Stimulated activated CD8-positive, alpha-beta memory T cell treated with anti-CD3 and anti-CD28 coated beads, Interleukin-7, amount 100 ng/mL, for 24 hours (primary cell): ENCODE measurements at places on chromosomes 1 and 21.
A peak's percentile ranks its signal among the peaks of the same experiment; 100 is the strongest.

GRCh38 chr1:57752843-57753242 is 329.0 kb upstream of the DAB1 start:
- DNase-seq, result no peak

DNA sequence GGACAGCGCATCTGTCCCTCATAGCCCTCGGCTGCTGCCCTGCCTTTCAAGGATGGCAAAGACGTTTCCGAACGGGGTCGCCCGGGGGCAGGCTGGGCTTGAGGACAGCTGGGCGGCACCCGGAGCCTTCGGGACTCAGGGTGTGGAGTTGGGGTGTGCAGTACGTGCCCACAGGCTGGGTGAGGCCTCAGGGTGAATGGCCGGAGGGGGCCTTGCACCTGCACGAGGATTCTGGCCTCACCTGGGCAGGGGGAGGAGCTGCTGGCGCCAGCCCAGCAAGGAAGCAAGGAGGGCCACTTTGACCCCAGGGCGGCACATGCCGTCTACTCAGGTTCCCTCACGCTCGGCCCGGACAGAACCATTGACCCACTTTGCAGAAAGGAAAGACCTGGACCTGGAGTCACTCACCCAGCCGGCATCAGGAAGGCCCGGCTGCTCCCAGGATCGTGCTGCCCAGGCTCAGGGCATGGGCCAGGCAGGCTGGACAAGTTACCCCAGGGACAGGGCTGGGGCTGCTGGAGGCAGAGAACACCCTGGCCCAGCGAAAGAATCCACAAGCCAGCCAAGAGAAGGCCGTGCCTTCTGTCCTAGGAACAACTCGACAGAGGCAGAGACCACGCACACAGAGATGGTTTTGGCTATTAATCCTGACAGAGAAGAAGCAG is 65.1 kb upstream of the TTC34 start:
- DNase-seq, result no peak

GRCh38 chr21:36241717-36242116 is 78.3 kb upstream of the MORC3 start:
- no peak for DNase-seq

GRCh38 chr1:206505702-206506355 is 1.5 kb upstream of the RASSF5 start:
- no peak for DNase-seq

DNA sequence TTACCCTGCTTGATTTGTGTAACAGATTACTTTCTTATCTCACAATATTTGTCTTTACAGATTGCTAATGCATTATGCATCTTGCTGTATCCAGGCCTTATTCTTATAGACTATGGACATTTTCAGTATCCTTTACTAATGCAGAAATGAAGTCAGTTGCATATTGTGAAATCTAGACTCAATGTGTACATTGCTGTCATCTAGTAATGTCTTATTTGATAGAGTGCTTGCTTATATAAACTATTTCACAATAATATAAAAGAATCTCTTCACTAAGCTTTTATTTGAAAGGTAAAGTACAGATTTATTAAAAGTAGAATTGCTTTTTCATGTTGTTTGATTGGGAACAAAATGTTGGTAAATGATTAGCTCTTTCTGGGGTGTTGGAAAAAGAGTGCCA is 39.6 kb downstream of the ALG6 start:
- DNase-seq, result no peak

DNA sequence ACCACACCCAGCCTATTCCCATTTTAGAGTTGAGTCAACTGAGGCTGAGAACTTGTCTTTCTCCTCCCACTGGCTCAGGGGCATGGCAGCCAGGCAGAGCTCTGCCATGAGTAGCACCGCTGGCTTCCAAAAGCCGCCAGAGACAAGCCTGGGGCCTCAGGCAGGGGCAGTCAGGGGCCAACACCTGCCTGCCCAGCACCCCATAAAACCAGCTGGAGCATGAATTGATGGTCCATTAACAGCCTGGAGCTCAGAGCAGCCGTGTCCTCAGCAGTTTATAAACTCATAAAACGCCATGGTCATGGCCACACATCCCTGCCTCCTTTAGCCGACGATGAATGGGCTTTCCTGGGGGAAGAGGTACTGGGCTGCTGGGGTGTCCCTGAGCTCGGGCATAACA is 50.6 kb upstream of the PAX7 start:
- DNase-seq, result no peak

DNA sequence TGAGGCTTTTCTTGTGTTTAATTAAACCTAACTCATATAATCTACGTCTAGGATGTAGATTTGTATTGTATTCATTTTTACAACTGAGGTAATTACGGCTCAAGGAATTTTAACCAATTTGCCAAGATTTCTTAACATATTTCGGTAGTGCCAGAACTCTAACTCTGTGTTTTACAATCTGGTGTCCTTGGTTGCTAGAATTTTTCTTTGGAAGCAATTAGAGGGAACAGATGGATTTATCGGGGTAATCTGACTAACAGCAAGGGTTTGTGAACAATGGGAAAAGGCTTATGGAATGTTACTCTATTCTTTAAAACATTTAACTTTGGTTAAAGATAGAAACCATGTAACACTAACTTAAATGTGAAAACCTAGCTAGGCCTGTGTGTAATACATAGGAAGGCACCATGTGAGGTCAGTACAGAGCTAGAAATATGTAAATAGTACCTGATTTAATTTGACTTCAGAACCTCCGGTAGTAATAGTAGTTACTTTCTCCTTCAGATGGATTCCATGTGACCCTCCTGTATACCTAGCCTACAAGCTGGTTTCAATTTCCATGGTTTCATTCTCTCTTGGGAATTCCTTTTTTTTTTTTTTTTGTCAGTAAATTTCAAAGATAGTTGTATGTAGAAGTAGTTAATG is 1.2 kb downstream of the MTF2 start:
- DNase-seq, result no peak

DNA sequence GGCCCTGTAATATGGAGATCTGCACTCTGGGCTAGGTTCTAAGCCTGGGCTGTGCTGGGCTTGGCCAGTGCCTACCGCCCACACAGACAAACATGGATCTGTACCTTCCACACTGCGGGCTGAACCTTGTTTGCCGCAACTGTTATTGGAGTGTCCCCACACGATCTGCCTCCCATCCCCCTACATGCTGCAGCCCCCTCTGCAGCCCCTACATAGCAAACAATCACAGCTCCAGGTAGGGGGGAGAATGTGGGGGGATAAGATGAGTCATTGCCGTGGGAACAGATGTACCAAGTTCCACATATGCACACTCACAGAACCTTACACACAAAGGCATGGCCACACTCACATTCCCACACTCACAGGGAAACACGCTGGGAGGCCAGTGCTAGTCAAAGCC is 2.1 kb upstream of the HCRTR1 start:
- DNase-seq, result no peak

GRCh38 chr1:47238935-47239592 is 7.0 kb upstream of the TAL1 start:
- no peak for DNase-seq

DNA sequence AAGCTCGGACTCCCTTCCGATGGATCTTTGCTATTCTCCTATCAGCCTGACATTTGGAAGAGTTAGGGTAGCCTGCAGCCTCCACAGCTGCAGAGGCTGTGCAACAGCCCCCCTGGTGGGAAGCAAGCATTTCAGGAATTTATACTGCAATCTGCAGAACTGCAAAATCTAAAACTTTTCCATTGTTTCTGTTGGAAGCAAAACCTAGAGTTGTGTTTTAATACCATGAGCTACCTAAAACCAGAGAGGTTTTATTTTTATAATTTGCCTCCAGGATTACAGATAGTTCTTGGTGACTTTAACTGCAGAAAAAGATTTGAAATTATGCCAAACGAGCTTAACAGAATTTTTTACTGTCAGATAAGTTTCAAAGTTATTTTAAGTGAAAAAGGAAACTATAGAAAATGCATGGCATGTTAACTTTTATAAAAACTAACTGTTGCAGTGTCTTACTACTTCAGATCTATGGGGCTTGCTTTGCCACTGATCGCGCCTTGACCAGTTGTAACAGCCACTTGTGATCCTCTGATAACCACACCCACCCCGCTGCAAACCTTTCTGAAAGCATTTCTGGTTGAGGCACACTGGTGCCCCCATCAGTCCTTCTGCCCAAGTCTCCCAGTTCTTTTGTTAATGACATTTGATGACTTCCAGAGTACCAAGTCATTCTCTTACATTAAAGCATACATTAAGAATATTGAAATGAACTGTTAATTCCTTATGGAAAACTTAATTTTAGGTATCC is 64.8 kb downstream of the PRDM2 start:
- DNase-seq, result no peak

DNA sequence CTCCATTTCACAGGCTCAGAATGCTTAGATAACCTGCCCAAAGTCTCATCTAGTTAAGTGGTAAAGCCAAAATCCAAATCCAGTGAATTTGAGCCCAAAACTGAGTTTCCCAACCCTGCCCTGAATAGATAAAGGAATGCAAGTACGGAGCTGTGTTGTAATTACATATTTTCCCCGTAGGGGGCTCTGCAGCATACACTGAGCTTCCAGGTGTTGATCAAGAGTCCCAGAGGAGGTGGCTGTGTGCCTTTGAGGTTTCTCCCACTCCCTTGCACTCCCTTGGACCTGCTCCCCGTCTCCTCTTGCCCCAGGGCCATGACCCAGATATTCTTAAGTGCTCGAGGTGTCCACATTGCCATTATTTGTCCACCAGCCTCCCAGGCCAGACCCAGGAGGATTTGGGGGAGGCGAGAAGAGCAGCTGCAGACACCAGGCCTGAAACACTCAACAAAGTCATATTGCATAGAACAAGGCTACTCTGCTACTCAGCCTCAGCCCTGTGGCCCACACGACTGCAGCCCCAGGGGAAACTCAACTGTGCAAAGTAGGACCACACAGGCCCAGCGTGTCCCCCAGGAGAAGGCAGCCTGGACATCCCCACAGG is 18.4 kb upstream of the LY9 start:
- no peak for DNase-seq

GRCh38 chr1:186239171-186239570 is 135.9 kb downstream of the TPR start:
- DNase-seq, result no peak

DNA sequence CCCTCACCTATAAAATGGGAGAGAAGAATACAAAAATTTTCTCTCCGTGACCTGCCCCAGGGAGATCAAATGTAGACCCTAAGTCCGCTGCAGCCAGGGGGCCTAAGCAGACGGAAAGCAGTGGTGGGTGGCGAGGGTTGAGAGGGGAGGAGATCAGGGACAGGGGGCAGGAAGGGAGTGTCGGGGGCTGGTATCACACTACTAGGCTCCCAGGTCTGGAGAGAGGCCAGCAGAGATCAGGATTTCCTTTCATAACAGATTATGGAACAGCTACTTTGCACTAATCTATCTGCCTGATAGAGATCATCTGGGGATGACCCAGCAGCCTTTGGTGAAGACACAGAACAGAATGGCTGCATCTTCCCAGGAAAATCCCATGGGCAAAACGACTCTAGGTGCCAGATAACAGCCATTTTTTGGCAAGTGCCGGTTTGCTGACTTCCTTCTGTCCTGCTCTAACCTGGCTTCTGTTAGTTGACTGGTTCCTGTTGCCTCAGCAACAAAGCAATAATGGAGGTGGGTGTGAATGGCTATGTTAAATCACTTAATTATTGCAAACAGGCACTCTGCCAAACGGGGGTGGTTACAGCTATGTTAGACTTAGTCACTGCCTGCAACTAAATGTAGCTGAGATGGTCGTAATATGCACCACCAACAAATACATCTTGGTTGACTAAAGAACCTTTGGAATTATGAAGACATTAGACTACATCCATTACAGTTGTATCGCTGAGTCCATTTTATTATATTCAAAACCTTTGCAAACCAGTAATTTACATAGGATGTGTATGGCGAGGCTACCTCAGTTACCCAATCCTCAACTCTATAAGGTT is 30.0 kb upstream of the EPS8L3 start:
- DNase-seq, result no peak

- no peak for DNase-seq
Measured at GRCh38 chr1:8598060-8598724, 219.2 kb downstream of the RERE start.

- DNase-seq, result no peak
Measured at GRCh38 chr1:162857850-162858249, 3.1 kb downstream of the CCDC190 start.

- no peak for DNase-seq
Measured at GRCh38 chr1:52240592-52241210, 98.8 kb downstream of the ZFYVE9 start.

DNA sequence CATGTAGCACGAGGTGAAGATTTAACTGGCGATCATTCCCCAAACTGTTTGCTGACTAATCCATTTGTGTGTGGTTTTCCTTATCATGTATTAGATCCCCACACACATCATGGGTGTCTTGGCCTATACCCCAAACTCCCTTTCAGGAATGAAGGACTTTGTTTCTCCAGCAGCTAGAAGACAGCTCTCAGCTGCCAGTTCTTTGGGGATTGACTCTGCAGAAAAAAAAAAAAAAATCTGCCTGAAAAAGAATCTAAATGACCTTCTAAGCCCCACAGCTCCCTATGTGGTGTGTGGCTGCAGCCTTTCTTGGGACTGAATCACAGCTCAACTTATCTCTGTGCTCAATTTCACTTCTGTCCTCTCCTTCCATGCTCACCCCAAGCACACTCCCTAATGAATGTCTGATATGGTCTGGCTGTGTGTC is 256.3 kb upstream of the DUSP10 start:
- DNase-seq, result no peak

GRCh38 chr21:34807146-34807880 is 138.5 kb downstream of the CLIC6 start:
- peak; percentile 25 for DNase-seq

DNA sequence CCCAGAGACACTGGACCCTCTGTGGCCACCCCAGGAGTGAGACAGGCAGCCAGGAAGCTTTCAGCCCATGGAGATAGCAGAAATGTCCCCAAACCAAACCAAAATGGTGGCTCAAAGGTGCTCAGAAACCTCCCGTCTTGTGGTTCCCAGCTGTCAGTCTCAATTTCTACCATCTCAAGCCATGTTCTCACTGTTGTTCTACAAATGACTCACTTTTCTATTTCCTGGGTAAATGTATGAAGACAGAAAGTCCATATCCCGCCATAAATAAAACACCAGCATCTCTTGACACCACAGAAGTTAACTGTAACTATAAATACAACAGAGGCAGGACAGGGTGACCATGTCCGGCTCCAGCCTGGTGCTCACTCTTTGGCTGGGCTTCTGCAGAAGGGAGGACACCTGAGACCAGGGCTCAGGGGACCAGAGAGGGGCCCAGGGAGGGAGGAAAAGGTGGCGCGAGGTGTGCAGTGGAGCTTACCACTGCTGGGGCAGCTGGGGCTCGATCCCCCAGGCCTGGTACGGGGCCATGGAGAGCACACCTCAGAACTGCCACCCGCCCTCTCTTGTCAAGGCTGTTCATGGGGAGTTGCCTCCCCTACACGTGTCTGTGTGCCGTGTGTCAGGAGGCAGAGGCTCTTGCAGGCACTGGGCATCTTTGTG is 43.6 kb downstream of the EPHB2 start:
- no peak for DNase-seq

- no peak for DNase-seq
Measured at GRCh38 chr1:182587666-182588499, 1.2 kb downstream of the RNASEL start.
